NCI-H446 treated with DMSO at 0.1 percent for 48 hours (cell line): ENCODE measurements at places on chromosomes 3 and 15.

- DNase-seq, result no peak
Observed at GRCh38 chr15:39347453-39347852, 233.4 kb upstream of the THBS1 start.

DNA sequence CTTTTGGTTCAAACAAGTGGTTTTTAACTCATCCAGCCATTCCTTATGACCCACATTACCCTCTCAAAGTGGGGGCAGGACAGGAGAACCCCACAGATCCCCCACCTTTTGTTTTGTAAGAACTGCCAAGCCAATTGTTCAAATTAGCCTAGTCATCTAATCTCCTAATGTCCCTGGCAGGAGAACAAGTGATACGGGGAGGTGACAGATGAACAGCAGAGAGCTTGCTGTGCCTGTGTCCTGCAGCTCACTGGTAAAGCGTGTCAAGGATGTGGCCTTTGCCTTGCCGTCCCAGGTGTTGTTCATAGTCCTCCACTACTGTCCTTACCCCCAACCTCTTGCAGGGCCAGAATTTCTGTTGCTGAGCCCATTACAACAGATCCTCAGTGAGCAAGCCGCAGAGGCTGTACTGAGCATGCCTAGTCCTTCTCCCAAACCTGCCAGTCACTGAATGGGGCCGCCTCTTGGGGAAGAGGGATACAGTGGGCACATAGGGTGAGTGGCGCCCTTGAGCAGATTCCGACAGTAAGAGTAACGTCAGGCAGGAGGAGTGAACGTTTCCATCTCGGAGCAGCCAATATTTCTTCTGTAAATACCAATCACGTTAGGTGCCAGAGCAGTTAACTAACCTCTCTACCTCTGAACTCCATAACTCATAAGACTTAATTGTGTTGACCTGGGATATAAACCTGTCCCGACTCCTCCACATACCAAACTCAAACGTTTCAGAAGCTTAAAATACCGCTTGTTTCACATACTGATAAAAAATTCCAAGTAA is 87.4 kb downstream of the ITPR1 start:
- DNase-seq, result no peak

DNA sequence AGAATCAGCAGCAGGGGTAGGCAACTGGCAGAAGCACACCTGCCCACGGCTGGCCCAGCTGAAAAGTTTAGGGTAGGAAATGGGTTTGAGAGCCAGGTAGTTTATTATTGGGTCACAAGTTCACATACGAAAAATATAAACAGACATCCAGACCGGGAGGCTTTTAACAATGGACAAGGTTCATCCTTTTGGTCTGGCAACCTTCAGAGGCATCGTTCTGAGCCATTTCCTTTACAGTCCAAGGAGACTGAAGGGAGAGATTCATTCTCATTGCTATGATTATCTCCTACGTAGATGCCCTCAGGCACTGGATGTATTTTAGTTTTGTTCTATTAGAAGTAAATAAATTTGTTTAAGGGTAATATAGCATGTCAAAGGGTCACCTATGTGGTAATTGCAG is 248.0 kb upstream of the THBS1 start:
- no peak for DNase-seq

- no peak for DNase-seq
Observed at GRCh38 chr15:61750271-61751084, 309.8 kb downstream of the VPS13C start.

DNA sequence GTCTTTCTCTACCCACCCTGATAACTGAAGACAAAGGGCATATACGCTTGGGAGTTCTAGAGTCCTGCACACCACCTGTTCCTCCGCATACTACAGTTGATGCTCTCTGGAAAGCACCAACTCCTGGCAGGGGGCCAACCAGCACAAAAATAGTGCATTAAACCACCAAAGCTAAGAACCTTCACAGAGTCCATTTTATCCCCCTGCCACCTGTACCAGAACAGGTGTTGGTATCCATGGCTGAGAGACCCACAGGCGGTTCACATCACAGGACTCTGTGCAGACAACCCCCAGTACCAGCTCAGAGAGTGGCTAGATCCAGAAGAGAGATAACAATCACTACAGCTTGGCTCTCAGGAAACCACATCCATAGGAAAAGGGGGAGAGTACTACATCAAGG is 114.4 kb upstream of the POU1F1 start:
- no peak for DNase-seq

DNA sequence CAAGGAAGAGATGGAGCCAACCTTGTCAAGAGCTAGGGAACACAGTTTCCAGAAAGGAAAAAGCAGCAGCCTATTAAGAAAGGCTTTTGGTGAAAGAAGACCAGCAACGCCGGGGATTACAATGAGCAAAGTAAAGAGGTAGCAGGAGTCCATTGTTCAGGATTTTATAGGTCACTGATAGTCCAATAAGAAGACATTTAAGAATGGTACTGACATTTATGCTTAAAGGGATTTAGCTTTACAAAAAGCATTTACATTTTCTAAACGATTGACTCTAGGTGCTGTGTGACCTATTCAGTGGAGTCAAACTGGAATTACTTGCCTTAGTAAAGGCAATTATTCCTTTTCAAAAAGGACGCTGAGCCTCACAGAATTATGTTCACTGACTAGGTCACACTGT is 40.8 kb downstream of the CSNK1G1 start:
- no peak for DNase-seq

DNA sequence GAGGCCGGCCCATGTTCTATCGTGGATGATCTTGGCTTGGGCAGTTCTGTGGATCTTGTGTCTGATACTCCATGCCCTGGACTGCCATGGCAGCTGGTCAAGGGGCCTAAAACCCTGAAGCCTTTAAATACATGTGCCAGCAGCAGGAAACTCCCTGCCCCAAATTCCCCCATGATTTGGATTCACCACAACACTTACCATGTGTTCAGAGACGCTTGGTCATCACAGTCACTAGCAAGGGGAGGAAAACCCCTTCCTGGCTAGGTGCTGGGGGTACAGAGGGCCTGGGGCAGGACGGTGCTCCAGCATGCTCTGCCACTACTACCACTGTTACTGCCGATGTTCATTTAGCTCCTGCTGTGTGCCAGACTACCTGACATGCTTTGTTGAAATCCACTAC is 94.4 kb downstream of the DNAJB8 start:
- DNase-seq, result no peak

GRCh38 chr3:50189989-50190388 is 1.4 kb upstream of the GNAT1 start:
- no peak for DNase-seq

GRCh38 chr3:180306155-180306554 is 269.4 kb upstream of the PEX5L start:
- no peak for DNase-seq

DNA sequence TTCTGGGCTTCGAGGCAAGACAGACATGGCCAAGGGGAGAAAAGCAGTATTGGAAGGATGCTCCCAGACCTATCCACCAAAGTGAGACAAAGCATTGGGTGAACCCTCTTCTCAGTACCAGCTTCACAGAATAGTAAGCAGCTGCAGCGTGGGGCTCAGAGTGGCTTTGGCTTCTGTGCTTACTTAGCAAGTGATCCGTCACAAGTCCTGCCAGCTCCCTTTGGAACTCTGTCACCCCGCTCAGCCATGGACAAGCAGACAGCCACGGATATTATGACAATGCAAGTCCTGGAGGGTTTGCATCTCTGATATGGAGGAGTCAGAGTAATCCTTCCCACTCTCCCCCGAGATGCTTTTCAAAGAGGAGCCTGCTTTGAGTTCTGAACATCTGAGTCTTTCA is 90.8 kb downstream of the SLCO3A1 start:
- DNase-seq, result no peak

DNA sequence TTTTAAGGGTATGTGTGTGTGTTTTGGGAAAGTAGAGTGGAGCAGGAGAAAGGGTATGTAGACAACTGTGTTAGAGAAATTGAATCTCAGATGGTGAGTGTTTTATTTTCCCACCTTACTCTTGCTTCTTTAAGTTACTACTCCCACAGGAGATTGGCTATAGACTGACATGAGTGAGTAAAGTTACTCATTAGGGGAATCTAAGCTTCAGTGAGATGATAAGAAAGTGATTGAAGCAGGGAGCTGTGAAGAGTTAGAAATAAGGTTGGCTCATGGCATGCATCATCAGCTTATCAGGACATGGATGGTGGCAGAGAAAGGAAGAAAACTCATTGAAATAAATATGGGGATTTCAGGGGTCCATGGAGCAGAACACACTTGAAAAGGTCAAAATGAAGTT is 88.9 kb downstream of the MBNL1 start:
- no peak for DNase-seq

GRCh38 chr3:108518895-108519294 is 8.5 kb upstream of the MYH15 start:
- no peak for DNase-seq

DNA sequence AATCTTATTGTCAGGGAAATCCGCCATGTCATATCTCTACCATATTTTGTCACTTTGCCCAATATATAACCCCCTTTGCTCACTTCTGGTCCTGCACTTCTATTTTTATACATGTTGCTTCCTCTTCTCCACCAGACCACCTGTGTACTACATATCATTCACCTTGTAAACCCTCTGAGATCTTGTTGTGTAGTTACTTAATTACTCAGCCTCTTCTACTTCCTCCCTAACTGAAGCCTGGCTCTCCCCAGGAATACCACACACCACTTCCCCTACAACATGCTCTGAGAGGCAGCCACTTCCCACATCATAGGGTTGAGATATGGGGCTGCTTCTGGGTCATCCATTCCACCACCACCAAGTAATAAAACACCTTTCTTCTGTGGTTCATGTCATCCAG is 10.0 kb downstream of the HEXA start:
- no peak for DNase-seq

DNA sequence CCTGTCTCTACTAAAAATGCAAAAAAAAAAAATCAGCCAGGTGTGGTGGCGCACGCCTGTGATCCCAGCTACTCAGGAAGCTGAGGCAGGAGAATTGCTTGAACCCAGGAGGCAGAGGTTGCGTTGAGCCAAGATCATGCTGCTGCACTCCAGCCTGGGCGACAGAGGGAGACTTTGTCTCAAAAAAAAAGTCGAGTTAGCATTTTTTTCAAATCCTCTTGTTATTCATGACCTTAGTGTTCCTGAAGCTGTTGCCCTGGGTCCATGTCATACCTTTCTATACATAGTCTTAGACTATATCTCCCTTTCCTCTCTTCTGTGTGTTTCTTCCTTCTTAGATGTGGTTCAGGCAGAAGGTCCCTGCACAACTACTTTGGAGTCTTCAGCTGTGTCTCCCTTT is 6.4 kb downstream of the FMN1 start:
- DNase-seq, result no peak

- no peak for DNase-seq
Observed at GRCh38 chr3:129087138-129087702, 26.6 kb downstream of the GP9 start.

DNA sequence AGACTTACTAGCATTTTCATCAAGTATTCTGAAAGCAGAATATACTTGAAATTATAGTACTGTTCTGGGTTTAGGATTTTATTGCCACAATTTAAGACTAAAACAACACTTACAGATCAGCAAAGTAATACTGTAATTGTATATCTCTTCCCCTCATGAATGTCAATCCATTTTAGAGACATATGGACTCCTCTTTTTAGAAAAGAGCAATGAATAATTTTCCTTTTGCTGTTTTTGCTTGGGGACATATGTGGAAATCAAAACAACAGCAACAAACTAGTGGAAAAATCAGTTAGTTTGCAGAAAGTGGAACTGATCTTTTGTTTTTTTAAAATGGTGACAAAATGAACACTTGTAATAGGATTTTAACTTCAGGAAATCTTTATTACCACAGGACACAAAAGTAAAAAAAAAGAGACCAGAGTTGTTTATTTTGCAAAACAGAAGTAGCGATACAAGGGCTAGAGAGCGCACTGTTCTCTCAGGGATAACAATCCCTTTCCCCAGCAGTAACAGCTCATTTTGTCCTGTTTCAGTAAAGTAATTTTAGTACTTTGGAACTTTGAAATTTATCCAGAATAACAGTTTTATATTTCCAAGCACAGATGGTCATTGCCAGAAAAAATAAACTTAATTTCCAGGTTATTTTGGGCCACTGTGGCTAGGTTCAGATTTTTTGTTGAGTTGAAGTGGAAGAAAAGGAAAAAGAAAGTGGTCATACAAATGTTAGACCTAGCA is 17.1 kb downstream of the LEKR1 start:
- DNase-seq, result no peak

DNA sequence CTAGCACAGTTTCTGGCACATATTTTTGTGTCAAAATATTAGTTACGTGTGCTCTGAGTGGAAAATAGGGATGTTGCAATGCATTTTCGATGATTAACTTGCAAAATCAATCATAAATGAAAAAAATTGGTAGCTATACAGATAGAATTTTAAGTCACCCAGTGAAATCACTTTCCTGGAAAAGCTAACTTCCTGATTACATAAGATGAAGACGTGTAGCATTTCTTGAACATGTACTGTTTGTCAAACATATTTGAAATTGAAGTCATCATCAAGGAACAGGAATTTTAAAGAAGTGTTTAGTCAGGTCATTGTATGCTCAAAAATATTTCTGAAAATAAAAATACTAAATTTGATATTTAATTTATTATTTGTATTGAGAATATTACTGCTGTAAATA is 977.7 kb downstream of the PLOD2 start:
- DNase-seq, result no peak

GRCh38 chr3:120338517-120338916 is 10.6 kb downstream of the LRRC58 start:
- DNase-seq, result no peak

DNA sequence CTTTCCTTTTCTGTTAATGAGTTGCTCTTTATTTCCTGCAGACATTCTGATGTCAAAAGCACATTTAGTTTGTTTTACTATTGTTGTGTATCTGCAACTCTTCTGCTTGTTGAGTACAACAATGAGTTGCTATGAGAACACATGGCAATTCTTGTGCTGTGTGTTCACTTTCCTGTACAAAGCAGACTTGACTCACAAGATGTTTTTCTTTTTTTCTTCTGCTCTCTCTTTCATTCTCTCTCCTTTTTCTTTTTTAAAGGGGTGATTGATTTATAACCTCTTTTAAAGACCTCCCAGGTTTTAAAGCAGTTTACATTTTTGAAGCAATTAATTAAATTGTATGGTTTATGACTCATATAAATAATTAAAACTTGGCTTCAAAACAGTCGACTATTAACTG is 31.6 kb upstream of the ABHD10 start:
- no peak for DNase-seq

DNA sequence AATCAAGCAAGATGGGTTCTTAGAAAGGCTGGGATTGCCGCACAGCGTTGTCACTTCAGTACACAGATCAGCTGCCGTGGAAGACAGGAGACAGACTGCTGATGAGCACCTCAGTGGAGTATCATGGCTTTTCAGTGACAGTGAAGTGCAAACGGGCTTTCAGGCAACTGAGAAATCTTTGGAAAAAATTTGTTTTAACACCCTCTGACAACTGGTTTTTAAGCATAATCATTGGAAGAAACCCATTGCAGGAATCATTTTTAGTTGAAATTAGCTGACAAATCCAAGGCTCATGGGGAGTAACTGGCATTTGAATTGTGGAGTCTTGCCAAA is 418.8 kb downstream of the OTOL1 start:
- DNase-seq, result no peak
